ENCODE measurements at places on chromosomes 11 and 22. TPM values are rescaled to one million over a fixed set of nuclear protein-coding genes. Genes with fewer than 3 reads are reported as not detected.

Gene CDC42EP2
- 48.4 TPM for polyA plus RNA-seq

Gene SELENOH
- 69.6 TPM for polyA plus RNA-seq

Gene CWF19L2
- polyA plus RNA-seq: 4.6 TPM

Gene SLC1A2
- polyA plus RNA-seq: 1.3 TPM

Gene OR2AG2
- polyA plus RNA-seq: 0.03 TPM

Gene BEST1
- 2.5 TPM for polyA plus RNA-seq

Gene MAP4K2
- polyA plus RNA-seq: 9.2 TPM

Gene OR52E1
- polyA plus RNA-seq: not detected

Gene C22orf42
- polyA plus RNA-seq: not detected

Gene CCDC116
- polyA plus RNA-seq: 0.06 TPM

Gene GLYAT
- polyA plus RNA-seq: not detected

Gene CARS1
- polyA plus RNA-seq: 67.5 TPM

Gene HTATIP2
- polyA plus RNA-seq: 59.1 TPM

Gene INS
- polyA plus RNA-seq: not detected

Gene FREY1
- polyA plus RNA-seq: 0.11 TPM

Gene GDPD4
- polyA plus RNA-seq: not detected

Gene OR51B4
- not detected for polyA plus RNA-seq

Gene CTSW
- not detected for polyA plus RNA-seq

Gene FAM111B
- polyA plus RNA-seq: 6.2 TPM

Gene THRSP
- polyA plus RNA-seq: 0.19 TPM

Data from fibroblast of lung (primary cell).